NB4 (cell line): ENCODE measurements at places on chromosomes 5 and 9.
A peak's percentile ranks its signal among the peaks of the same experiment; 100 is the strongest.

DNA sequence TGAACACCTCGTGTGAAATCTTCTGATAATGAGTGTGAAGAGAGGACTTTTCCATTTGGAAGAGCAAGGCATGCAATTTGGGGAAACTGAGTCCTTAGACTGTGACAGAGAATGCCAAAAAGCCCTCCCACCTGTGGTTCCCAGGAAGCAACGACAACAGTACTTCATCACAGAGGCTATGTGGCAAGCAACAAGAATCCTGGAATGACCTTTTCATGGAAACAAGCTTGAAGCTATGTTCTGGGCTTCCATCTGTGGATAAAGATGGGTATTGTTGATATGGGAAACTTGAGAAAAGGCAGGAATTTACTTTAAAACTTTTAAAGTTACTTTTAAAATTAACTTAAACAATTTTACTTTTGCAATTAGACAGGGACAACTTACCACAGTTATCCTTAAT is 131.2 kb upstream of the ANKH start:
- no peak for DNase-seq

DNA sequence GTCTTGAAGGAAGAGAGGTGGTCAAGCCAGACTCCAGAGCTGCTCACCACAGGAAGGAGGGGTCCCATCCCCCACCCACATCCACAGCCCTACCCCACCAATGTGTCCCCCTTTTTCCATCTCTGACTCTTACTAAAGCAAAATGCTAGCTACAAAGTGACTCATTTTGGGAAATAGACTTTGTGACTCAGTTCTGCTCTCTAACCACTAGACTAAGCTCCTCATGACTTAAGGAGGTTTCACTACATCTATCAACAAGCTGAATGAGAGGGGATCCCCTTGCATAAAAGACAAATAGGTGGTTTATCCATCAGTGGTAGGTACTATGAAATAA is 35.1 kb upstream of the ADRB2 start:
- DNase-seq: peak; percentile 60

- DNase-seq: no peak
These were observed 16.0 kb downstream of the TRAF2 start for GRCh38 chr9:136902259-136902821.

GRCh38 chr5:14664270-14665100 is at the start of gene OTULIN:
Gene OTULIN, plus strand, starts transcription at chr5:14664718. Its CDS starts 108 bp downstream, at chr5:14664826.
- peak; percentile 97 for DNase-seq

GRCh38 chr5:175691761-175692160 is 33.9 kb downstream of the HRH2 start:
- DNase-seq: no peak

DNA sequence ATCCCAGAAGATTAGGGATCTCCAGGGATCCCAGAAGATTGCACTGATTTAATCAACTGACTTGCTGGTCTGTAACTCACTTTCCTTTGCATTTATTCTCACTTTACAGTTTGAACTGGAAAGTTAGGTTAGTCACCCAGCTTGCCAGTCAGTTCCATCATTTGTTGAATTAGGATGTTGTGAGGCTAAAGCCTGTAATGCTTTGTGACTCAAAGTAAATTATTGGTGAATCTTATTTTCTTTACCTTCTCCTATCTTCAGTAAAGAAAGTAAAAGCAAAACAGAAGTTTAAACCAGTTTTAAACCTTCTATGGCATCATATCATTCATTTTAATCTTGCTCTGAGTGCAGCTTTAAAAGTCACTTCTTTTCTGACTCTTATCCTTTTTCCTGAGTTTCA is 85.8 kb downstream of the SLC44A1 start:
- DNase-seq: no peak

- DNase-seq: no peak
These were observed 149.2 kb upstream of the CDKN2B start for GRCh38 chr9:22158271-22158670.
